ENCODE measurements at places on chromosomes 4 and X.

GRCh38 chr4:78512357-78512920 lies 39.1 kb upstream of the ANXA3 start:
- no peak for DNase-seq

- no peak for DNase-seq
Observed at GRCh38 chrX:39828971-39829370, 268.8 kb downstream of the BCOR start.

DNA sequence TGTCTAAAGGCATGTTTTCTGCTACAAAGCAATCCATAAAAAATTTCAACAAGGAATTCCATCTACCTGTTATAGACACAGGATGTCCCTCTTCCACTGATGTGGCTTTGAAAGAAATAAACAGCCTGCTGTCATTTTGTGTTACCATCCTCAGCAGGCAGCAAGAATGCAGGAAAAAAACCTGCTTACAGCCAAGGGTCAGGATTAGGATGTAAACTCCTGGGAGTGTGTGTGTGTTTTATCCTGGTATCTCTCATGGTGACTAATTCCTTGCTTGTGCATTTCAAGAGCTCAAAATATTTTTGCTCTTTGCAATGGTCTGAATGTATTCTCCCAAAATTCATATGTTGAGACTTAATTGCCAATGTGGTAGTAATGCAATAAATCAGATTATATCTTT lies 28.6 kb upstream of the SFRP2 start:
- no peak for DNase-seq

- DNase-seq, result peak; percentile 43
Observed at GRCh38 chr4:4762909-4763821, 96.3 kb upstream of the MSX1 start.

- peak; percentile 72 for DNase-seq
Observed at GRCh38 chr4:170047771-170048354, 21.7 kb upstream of the MFAP3L start.

DNA sequence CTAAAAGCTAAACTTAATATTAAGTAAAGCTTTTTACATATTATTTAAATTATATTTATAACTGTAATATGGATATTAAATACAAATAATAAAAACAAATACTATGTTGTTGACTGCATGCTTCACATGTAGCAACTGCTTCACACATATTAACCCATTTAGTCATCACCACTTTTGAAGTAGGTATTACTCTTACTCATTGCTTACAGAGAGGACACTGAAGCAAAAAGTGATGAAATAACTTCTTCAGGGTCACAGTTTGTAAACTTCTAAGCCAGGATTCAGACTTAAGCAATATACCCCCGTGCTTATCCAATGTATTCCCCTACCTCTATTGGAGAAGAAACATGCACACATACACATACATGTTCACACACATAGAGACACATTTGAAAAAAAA lies 166.6 kb downstream of the DKK2 start:
- DNase-seq, result no peak

DNA sequence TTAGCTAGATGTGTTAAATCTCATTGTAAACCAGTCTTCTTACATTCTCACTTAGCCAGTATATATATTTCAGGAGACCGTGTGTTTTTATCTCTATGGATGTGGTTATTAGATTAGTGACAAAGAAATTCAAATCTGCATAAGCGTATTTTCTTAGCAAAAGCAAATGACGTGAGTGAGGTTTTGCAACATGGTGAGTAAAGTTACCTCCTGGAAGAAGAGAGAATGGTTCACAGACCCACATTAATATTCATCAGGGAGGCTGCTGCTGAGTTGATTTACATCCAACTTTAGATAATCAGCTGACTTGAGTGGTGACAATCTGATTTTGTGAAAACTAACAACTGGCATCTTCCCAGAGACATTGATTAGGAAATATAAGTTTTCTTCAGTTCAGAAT lies 589.9 kb upstream of the GALNT7 start:
- no peak for DNase-seq

- peak; percentile 50 for DNase-seq
Observed at GRCh38 chrX:30895370-30895769, 6.3 kb upstream of the TAB3 start.

GRCh38 chr4:183674153-183674552 lies 15.1 kb downstream of the TRAPPC11 start:
- no peak for DNase-seq

GRCh38 chr4:73170518-73171198 lies 87.9 kb downstream of the ANKRD17 start:
- DNase-seq, result no peak

GRCh38 chr4:68401231-68401630 lies 46.0 kb upstream of the TMPRSS11E start:
- DNase-seq, result peak; percentile 4

DNA sequence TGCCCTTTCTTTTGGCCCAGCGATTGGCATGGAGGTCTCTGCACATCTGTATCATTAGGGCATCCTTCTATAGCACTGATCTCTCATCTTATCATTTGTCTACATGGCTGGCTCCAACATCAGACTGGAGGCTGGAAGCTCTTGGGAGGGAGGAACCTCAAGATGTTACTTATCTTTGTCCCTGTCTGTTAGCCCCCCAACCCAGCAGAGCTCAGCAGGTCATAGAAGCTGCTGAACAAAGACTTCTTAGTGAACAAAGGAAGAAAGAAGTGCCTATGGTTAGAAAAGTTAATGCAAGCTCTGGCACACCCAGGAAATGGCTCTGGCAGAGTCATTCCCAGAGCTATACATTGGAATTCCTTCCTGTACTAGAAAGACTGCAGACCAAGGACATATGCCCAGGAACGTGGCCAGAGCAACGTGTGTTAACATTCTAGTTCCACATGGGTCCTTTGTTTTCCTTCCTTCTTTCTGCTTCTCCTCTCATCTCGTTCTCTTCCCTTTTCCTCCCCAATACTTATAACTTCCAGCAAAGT lies 74.0 kb downstream of the SEL1L3 start:
- DNase-seq, result no peak

DNA sequence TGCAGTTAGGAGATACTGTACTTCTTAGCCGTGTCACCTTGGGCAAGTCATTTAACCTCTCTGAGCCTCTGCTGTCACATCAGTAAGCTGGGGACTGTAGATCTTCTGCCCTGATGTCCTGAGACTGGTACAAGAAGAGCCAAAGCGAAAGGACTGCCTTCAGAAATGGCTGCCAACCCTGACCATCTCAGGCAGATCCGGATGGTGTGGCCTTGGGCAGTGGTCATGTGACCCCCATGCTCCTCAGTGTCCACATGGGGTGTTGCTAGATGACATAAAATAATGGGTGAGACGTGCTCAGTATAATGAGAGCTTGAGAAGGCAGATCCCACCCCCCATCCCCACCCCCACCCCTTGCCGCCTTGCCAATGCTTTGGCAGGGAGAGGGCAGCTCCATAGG lies 60.4 kb upstream of the MTM1 start:
- no peak for DNase-seq

GRCh38 chr4:7998447-7998846 lies 58.8 kb upstream of the AFAP1 start:
- no peak for DNase-seq

DNA sequence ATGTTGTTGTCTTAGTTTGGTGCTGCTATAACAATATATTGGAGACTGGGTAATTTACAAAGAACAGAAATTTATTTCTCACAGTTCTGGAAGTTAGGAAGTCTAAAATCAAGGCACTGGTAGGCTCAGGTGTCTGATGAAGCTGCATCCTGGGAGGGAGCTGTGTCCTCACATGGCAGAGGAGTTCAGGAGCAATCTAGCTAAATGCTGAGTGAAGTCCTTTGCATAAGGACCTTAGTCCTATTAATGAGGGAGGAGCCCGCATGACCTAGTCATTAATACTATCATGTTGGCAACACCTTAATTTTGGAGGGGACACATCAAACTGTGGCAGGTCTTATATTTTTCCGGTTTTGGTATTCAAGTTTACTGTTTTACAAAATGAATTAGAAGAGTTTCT lies 36.0 kb upstream of the NSUN7 start:
- no peak for DNase-seq

DNA sequence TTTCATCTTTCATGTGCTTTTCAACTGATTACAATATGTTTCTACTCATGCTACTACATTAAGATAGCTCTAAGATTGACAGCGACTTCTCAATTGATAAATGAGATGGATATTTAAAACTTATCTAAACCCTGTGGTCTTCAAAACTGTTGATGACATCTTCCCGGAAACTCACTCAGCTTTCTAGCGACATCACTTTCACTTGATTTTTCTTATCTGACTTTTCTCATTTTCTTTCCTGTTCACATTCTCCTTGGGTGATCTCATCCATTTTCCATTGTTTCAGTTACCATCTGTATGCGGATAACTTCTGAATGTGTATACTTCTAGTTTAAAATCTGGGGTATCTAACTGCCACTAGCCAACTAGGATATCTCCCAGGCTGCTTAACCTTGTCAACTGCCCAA lies 3.1 kb downstream of the POLR2B start:
- peak; percentile 81 for DNase-seq

DNA sequence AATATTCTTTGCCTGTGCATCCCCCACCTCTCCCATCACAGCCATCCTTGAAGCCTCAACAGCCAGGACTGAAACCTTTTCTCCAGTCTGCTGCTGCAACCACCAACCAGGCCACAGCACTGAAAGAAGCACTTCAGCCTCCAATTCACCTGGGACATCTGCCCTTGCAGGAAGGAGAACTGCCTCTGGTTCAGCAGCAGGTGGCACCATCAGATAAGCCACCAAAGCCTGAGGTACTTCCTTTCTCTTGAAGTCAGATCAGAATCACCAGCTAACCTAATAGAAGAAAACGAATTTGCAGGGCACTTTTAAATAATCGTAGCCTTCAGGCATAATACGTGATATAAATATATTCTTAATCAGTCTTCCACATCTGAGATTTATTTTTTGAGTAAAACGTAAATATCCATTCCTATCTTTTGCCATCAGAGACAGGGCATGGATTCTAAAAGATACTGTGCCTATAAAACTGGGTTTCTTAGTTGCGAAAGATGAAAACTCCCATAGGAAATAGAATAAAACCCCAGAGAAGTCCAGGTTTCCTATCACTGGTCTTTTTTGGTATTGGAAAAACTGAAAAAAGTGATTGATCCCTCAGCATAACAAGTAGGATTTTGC lies 9.5 kb downstream of the AMBN start:
- DNase-seq, result peak; percentile 82

DNA sequence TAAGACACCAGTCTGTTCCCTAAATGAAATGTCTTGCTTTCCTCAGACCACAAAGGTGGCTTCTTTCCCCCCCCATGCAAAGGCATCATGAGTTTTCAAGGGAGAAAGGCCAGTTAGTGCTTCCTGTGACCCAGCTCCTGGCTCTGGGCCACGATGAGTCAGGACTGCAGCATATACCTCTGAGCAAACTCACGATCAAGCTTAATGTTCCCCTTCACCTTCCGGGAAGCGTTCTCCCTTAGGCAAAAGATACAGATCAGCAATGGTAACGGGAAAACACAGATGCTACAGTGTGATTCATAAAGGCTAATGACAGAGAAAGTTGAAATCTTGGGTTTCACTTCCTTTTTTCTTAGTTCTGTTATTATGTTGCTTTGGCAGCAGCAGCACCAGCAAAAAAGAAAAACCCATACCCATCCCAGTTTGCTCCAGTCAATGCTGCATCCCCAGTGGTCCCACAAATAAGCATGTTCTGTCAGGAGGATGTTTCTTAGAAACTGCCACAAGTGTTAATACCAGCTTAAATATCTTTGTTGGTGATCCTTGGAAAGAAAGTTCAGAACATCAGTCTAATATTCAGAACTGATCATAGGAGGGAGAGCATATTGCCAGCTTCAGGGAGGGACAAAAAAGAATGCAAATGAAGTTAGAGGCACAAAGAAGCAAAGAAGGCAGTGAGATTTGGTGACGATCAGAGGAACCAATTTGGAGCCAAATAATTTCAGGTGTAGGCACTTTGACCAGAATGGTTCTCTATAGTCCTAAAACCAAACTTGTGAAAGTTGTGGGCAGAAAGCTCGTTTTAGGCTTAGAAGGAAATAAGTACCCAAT lies 41.2 kb downstream of the LONRF3 start:
- DNase-seq, result peak; percentile 94

All from kidney tubule cell (primary cell).